Suprapubic skin (tissue), 4 donors: ENCODE measurements at places on chromosomes 7 and 10. TPM values are rescaled to one million over a fixed set of nuclear protein-coding genes. Genes with fewer than 3 reads are reported as not detected.

DNA sequence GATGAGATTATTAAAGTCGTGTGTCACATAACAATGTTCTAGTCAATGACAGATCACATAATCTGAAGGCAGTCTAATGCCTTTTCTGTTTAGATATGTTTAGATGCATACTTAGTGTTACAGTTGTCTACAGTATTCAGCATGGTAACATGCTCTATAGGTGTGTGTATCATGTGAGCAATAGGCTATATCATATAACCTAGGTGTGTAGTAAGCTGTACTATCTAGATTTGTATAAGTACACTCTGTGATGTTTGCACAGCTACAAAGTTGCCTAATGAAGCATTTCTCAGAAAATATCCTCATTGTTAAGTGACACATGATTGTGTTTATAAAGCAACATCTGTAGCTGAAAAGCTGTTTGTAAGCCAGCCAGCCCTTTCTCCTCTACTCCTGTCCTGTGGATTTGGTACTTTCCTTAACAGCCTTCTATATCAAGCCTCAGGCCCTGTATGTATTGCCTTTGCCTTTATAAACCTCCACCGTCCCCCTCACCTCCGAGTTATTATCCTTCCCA is 6.3 kb downstream of the HECTD2 start:
- DNase-seq, result no peak

- DNase-seq, result no peak
Measured at GRCh38 chr10:11757454-11757820, 15.3 kb downstream of the ECHDC3 start.

DNA sequence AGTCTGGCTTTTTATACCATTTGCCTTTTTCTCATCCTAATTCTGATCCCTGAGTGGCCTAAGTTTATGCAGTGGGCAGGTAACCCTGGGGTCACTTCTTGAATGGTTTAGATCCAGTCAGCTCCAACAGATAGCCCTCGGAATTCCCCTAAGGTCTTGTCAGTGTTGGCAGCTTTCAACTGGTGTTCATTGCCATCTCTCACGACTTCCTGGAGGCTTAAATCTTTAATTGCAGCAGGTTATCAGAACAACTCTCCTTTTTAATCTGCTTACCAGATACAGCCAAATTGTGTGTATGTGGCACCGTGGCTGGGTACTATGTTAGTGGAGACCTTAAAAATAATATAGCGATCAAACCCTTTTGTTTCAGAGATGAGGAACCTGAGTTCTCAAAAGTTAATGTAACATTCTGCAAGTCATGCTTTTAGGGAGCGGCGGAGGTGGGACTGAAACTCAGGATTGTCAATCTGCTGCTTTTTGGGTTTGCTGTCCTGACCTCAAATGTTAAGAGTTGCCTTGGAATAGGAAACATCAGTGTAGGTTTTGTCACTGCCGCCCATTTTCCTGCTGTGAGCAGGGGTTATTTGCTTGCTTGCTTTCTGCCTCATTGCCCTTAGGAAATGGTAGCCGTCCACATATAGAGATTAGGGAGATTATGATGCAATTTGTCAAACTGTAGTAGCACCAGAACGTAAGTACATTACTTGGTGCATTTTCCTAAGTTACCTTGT is 818 bp downstream of the DLD start:
- DNase-seq, result no peak

GRCh38 chr7:75815418-75816064 is 1.9 kb upstream of the CCL24 start:
- DNase-seq, result no peak

DNA sequence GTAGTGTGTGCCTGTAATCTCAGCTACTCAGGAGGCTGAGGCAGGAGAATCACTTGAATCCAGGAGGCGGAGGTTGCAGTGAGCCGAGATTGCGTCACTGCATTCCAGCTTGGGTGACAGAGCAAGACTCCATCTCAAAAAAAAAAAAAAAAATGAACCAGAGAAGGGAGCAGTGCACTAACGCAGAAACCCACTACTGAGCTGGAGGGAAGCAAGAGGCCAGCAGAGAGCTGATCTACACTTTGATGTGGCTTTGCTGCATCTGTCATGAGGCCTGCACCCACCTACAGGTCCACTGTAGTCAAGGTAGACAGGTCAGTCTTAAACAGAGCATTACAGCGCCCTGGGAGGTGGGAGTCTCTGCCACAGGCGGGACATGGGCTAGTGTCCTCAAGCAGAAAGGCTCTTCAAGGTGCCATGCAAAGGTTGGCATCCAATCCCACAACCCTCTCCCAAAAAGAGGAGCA is 30.0 kb downstream of the MAT1A start:
- no peak for DNase-seq

- no peak for DNase-seq
Measured at GRCh38 chr7:74535951-74536356, 82.2 kb downstream of the GTF2IRD1 start.

DNAJB12 gene
- 45.2 TPM for total RNA-seq

DNA sequence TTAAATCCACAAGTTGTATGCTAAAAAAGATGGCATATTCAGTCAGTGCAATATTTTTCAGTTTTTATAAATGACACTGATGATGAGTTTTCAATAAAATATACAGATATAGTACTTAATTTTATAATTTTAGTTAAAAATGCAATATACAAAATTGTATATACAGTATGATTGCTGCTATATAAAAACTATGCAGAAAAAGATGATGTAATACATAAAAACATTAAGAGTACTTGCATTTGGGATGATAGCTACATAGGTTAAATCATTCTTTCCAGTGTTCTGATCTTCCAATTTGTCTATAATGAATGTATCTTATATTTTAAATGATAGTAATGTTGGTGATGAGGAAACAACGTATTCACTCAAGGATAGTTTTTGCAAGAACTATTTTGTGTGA is 92.0 kb upstream of the RPA3 start:
- no peak for DNase-seq

MTG1 gene
- total RNA-seq, result 31.9 TPM

DNA sequence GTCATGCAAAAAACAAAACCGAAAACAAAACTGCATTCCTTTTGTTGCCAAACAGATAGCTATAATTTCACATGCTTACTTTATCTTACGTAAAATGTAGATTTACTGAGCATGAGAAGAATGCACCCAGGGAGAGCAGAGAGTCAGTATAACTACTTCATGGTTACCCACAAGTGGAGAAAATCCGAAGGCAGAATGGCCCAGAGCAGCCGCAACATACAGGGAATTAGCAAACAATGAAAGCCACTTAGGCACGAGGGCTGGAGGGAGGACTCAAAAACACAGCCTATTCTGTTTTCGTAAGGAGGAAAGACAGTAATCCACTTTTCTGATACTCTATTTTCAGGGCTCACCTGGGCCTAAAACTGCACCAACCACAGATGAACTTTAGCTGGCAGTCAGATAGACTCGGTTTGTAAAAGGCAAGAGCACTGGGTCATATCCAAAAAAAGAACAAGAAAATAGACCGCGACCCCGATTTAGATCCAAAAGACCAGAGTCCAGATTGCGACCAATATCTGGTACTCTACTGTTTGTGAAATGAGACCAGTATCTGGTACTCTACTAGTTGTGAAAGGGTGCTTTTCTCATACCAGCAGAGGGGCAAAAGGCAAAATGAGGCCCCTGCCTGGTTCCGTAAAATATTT is 1.3 kb downstream of the ITPRIP start:
- no peak for DNase-seq

DNA sequence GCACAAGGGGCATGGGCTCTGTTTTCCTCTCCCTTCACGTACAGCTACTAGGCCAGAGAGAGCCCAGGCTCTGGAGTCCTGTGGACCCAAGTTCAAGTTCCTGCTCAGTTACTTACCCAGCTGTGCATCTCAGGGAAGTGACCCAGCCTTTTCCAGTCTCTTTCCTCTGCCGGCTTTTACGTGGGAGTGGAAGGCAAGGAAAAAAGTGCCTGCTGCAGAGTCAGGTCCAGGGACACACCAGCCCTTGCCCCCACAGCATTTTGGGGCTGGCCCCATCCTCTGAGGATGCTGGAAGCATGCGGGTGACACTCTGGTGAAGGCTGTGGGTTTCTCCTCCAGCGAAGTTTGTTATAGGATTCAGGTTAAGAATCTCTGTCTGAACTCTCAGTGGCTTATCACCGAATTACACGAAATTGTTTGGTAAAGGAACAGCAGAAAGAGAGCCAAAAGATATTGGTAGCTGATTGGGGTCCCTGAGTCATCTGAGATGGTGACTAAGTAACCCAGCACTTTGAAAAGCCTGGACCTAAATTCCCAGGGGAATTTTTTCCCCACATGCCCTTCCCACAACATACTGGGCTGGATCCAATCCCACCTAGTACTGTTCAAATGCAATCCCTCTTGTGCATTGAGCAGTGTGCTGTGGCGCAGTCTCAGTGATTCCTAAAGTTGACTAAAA is 424.3 kb downstream of the RPS24 start:
- peak; percentile 25 for DNase-seq

GRCh38 chr10:45180946-45181875 is 134.2 kb downstream of the OR13A1 start:
- peak; percentile 73 for DNase-seq

- DNase-seq, result no peak
Measured at GRCh38 chr10:121734589-121735045, 136.4 kb upstream of the FGFR2 start.

DNA sequence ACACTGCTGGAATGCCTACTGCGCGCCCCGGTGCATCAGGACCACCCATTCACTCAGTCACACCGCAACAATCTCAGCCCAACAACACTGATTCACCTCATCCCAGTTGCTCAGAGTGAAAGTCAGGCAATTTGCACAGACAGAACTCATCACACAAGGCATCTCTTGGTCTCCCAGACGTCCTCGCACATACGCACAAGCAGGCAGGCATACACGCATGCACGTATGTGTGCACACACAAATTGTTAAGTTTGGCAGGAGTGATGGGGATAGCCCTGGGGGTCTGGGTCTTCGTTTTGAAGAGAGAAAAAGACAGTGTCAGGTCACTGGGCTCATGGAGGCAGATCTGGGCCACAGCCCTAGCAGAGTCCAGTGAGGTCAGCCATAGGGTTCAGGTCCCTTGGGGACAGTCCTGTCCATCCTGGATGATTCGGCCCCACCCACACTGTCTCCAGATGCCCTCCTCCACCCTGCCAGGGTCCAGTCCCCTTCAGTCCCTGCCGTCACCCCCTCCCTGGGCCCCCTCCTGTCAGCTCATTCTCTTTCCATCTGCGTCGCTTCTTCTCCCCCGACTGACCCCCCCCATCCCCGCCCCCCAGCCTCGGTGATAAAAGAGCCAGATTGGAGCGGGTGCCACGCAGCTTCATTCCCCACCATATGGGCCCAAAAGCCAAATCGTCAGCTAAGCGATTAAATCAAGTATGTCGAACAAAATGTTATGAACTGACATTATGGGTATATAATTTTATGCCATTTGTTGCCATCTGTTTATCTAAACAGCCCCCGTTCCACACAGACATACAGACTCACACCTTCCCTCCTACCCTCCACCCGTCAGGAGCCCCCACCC is 48.5 kb upstream of the SLF2 start:
- no peak for DNase-seq

GRCh38 chr10:116742367-116743265 is at the start of gene HSPA12A:
TSS of gene HSPA12A (minus strand) at chr10:116742566. CDS start at chr10:116742469, 97 bp downstream.
- no peak for DNase-seq

FEZF1 gene
- total RNA-seq, result not detected
